ENCODE measurements at places on chromosomes 4 and X.

DNA sequence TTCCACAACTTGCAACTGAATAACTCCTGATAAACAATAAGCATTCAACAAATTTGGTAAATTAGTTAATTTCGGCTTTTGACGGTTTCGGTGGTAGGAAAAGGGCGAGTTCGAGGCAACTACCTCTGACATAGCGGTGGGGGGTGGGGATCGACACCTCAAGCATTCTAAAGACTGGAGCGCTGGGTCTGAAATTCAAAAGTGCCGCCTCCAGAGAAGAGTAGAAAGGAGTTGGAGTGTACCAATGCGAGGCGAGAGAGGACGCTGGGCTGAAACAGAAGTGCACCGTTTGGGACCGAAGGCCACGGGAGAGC lies 725 bp downstream of the SMC1A start:
- DNase-seq, result no peak

GRCh38 chrX:18938710-18939109 lies 45.2 kb downstream of the PHKA2 start:
- DNase-seq, result no peak

DNA sequence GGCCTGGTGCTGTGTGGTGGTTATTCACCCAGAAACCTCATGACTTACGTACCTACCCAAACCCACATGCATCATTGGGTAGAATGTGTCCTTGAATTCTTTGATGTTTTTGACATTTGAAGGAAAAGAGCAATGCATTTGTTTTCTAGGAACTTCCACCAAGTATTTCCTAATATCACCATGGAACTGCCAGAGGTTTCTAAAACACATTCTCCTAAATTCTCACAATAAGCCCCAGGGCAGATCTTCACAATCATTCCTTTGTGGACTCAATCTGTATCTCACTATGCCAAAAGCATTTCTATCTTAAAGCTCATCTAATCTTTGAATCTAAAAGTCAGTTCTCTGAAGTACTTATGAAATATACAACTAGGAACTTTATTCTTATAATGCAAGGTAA lies 8.3 kb upstream of the ODAM start:
- DNase-seq, result no peak

- DNase-seq, result no peak
Observed at GRCh38 chr4:147950841-147951240, 219.0 kb downstream of the ARHGAP10 start.

GRCh38 chr4:52076731-52077130 lies 25.6 kb downstream of the SPATA18 start:
- DNase-seq, result no peak

Measured in lung microvascular endothelial cell (primary cell).